ENCODE measurements at places on chromosomes 7 and 10.

DNA sequence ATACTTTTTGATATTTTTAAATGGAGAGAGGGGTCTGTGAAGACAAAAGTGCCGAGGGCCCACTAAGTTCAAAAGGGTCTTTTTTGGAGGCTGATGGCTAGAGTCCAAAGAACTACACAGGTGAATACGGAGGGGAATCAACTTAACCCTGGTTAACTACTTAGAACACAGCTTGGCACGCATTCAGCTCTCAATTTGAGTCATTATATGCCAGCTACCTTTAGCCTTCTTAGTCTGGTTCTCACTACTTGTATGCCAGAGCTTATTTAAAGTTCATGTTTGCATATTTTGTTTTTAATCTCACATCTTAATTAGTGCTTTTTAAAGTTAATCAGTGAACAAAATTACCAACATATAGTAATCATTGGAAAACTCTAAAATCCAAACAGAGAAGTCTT, 80.8 kb downstream of the VWDE start:
- peak; percentile 18 for DNase-seq

GRCh38 chr10:26095781-26096180, 120.8 kb upstream of the GAD2 start:
- DNase-seq = no peak

- DNase-seq = no peak
These were observed 205.6 kb upstream of the PRSS58 start for GRCh38 chr7:142463401-142463850.

GRCh38 chr10:100518761-100519241, 860 bp downstream of the SEC31B start:
- no peak for DNase-seq

GRCh38 chr10:7817576-7817975, 729 bp upstream of the TAF3 start:
- DNase-seq = no peak

GRCh38 chr10:12376211-12376610, 26.9 kb downstream of the CAMK1D start:
- DNase-seq = no peak

- peak; percentile 9 for DNase-seq
These were observed 498 bp downstream of the RHOBTB1 start for GRCh38 chr10:60943316-60944057.

DNA sequence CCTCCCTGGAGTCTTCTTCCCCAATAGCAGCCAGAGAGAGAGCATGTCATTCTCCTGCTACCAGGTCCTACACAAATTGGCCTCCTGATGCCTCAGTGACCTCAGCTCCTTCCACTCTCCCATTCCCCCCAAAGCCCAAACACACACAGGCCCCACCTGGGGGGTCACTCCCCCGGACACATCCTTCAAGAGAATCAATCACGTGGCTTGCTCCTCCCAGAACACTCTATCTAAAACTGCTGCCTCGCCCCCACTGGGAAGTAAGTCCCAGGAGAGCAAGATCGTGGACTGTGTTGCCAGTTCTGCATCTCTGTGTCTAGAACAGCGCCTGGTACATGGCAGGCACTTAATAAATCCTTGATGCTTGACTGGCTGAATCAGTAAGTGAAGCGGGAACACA, 2.5 kb upstream of the HSPA12A start:
- DNase-seq = no peak

GRCh38 chr10:125035588-125036295, 93.8 kb downstream of the ZRANB1 start:
- no peak for DNase-seq

- DNase-seq = no peak
These were observed 145.2 kb upstream of the UNC5B start for GRCh38 chr10:71067098-71067740.

DNA sequence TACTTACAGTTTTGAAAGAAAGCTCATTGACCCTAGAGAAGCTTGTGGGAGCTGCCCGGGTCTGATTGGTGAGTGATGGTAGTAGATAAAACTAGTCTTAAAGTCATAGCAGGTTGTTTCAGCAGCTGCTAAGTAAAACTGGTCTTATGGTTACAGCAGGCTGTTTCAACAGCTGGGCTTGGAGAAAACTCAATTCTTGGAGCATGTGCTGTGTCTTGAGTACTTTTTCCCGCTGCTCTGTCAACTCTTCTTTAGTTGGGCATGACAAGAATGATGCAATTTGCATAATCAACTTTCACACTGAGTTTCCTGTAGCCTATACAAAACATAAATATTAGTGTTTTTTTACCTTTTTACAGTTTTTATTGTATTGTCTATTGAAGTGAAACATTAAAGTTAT, 707.9 kb downstream of the AUTS2 start:
- no peak for DNase-seq

- DNase-seq = no peak
These were observed 26.2 kb downstream of the PALD1 start for GRCh38 chr10:70504521-70505358.

- no peak for DNase-seq
These were observed 21.8 kb upstream of the PTPRN2 start for GRCh38 chr7:158609313-158609974.

GRCh38 chr10:37275216-37275777, 149.9 kb downstream of the ANKRD30A start:
- DNase-seq = no peak

GRCh38 chr7:23544913-23545354, 13.2 kb upstream of the TRA2A start:
- peak; percentile 51 for DNase-seq

DNA sequence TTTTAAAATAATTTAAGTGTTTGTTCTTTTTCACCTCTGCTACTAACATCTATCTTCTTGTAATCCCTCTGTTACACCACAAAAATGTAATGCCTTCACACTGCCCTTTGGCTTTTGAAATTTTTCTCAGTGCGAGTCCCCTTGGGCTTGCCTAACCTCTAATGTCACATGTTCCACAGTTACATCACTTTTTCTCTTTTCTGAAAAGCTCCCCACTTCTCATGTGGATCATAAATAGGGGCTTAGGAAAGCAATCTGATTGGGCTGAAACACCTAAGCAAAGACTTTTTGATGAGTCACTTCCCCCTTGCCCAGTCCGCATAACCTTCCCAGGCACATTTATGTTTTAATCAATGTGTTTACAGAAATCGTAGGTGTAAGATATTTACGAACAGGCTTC, 288.2 kb downstream of the IPMK start:
- DNase-seq = no peak

DNA sequence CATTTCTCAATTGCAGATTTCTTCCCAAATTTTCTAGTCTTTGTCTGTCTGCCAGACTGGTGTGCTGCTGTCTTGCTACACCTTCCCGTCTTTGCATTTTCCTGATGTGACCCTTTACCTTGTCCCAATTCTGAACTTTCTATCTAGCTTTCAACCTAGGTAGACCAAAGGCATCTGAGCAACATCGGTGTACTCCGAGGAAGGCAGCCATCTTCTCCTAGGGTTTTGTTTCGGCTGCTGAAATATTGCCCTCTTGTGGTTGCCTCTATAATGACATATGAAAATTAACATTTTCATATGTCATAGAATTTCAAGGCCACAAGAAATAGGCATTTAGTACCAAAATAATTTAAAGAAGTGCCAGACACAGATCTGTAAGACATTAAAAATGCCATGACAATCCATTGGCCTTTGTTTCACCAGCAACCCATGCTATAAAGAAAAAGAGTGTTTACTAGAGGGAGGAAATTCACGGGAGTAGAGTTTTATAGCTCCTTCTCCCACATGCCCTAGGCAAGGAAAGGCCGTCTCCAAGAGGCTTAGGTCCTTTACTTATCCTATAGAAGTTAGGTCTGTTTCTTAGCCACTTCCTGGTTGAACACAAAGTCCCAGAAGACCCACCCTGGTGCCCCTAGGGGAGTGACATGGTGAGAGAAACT, 23.4 kb downstream of the OR9A2 start:
- peak; percentile 3 for DNase-seq

DNA sequence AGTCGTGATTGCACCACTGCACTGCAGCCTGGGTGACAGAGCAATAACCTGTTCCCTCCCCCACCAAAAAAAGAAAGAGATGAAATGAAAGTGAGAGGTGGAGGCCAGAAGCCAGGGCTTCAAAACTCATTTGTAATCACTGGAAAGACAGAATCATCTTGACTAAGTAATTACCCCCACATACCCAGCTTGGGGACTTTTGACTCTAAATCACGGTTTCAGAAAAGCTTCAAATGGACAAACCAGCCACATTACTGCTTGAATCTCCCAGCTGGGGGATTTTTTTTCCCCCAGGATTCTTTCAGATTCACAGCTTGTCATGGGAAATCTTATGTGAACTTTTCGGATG, 361.0 kb downstream of the FRMD4A start:
- DNase-seq = peak; percentile 50

DNA sequence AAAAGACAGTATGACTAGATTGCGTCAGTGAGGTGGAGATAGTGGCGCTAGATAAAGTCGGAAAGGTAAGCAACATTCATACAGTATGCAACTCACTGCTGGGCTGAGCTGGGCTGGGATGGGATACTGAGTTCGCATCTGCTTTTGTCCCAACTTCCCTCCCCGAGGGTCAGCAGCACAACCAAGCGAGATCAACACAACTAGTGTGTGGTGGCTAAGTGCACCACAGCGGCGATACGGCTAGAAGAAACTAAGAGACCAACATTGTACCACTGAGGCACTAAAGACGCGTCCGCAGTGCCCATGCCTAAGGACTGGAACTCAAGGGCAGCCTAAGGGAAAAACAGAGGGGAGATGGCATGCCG, 467 bp downstream of the EXOSC1 start:
- no peak for DNase-seq

DNA sequence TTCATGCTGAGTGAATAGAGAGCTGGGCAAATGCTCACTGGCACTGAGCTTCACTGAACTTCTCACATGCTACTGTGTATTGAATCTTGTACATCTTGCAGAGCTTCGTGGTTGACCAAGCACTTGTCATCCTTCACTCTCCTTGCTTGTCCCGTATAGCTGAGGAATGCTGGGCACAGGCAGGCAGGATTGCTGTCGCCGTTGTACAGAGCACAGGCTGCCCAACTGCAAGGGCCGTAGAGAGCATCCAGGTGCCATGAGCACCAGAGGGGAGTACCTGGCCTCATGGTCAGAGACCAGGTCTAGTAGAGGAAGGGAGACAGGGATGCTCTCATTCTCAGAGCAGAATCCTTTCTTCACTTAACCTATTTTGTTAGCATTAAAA, 99.8 kb upstream of the RET start:
- no peak for DNase-seq

DNA sequence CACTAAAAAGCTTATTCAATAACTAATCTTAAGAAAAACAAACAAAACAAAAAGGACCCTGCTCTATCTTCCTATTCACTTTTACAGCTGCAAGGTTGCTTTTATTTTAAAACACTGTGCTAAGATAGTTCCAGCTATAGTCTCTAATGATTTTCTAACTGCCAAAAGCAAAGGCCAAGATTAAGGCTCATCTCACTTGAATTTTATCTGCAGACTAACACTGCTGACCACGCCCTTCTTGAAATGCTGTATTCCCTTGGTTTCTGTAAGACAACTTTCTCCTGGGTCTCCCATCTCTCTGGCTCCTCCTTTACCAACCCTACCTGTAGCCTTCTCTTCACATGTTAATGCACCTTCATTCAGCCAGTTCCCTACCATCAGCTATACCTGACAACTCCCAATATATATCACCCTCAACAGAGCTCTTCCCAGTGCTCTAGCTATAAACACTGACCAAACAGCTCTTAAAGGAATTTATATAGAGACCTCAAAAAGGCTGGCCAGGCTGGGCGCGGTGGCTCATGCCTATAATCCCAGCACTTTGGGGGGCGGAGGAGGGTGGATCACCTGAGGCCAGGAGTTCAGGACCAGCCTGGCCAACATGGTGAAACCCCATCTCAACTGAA, 11.7 kb downstream of the SRPK2 start:
- DNase-seq = no peak

GRCh38 chr10:131795761-131796160, 105.0 kb upstream of the PPP2R2D start:
- no peak for DNase-seq

- no peak for DNase-seq
These were observed at the start of gene GALNT17 for GRCh38 chr7:71132127-71132376. Gene GALNT17 (plus strand): TSS chr7:71132144.

- DNase-seq = no peak
These were observed 19.1 kb upstream of the TPK1 start for GRCh38 chr7:144854839-144855424.
